Non-pigmented ciliary epithelial cell (primary cell): ENCODE measurements at places on chromosomes 7 and 10.
A peak's percentile ranks its signal among the peaks of the same experiment; 100 is the strongest.

- DNase-seq = no peak
These were observed at the start of gene DLX5 for GRCh38 chr7:97024209-97025129. DLX5 (minus strand) TSS chr7:97024831; CDS start chr7:97024623, 208 bp downstream.

GRCh38 chr7:47622946-47623640, 41.2 kb upstream of the TNS3 start:
- peak; percentile 82 for DNase-seq

DNA sequence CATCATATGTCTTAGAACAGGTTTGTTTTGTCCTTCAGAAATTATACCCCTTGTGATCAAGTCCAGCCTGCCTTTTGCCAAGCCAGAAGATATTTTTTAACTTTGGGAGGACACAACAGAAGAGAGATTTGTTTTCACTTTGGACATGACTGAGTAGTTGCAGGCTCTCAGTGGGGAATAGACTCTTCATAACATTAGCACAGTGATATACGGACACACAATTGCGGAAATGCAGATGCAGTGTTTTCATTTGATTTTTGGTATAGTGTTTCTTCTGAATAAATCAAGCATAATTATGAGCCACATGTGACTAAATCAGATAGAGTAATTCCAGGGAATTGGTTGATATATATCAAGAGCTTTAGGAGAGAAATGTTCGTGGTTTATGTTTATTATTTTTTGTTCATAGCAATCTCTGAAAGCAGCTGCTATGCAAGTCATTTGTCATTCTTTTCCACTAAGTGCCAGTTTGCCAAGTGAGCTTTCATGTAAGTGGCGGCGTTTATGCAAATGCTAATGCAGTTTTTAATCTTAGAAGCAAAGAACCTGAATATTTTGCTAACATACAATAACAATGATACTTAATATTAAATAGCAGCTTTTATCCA, 69.6 kb upstream of the HDAC9 start:
- no peak for DNase-seq

DNA sequence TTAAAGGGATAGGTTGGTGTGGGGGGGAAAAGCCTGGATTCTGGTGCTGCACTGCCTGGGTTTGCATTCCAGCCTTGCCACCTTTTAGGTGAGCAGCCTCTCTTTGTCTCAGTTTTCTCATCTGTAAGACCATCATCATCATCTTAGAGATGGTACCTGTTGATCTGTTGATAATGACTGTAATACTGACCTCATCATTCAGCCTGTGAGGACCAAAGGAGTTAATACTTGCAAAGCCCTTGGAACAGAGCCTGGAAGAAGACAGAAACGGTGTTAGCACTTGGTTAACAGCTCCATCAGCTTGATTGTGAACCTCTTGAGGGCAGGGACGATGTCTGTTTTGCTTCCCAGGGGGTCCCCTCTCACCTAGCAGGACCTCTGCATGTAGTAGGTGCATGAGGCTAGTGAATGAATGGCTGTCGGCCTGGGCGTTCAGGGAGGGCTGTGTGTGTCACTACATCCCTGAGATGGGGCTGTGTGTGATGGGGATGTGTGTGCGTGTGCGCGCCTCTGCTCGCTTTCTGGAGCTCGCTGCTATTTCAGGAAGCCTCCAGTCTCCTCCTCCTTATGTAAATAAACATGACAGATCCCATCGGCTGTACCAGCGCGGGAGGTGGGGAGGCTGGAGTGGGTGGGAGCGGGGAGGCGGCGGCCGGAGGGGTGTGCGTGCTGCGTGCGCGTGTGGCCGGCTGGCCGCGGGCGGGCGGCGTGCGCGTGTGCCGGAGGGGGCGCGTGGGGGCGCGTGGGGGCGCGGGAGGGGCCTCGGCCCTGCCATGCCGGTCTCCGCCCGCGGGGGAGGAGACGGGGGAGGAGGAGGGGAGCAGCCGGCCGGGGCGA, 61.2 kb downstream of the NEURL1 start:
- DNase-seq = no peak

- no peak for DNase-seq
These were observed 27.0 kb downstream of the CALML3 start for GRCh38 chr10:5551531-5552375.

GRCh38 chr7:31850066-31850465, 163.1 kb downstream of the PPP1R17 start:
- DNase-seq = no peak

DNA sequence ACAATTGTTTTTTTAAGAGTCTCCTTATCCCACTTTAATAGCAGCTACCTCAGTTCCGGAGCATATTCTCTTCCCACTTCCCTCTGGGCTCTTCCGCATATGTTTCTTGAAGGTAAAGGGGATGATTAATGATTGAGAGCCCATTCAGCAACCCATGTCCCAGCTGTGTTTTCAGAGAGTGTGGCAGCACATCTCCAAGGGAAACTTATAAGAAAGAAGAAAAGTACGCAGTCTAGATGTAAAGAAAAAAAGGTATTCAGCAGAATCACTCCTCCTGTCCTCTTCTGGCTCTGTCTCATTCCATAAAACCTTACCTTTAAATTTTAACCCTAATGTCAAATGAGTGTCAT, 9.7 kb upstream of the ANKRD7 start:
- no peak for DNase-seq

- DNase-seq = no peak
These were observed 12.6 kb downstream of the KLLN start for GRCh38 chr10:87850742-87851205.

DNA sequence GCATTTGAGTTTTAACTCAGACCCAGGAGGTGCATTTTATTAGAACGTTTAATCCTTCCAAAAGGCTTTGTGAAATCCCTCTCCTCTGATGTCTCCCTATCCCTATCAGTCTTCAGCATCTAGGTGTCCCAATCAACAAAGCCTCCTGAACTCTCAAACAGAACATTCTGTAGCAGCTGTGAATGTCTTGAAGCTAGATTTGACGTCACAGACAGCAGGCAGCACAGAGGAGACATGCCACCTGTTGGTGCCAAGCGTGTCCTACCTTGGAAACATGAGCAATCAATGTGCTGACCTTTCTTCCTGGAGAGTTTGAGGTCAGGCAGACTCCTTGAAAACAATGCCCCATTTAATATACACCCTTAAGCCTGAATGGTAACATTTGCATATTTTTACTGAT, 125.5 kb downstream of the RNLS start:
- DNase-seq = no peak

DNA sequence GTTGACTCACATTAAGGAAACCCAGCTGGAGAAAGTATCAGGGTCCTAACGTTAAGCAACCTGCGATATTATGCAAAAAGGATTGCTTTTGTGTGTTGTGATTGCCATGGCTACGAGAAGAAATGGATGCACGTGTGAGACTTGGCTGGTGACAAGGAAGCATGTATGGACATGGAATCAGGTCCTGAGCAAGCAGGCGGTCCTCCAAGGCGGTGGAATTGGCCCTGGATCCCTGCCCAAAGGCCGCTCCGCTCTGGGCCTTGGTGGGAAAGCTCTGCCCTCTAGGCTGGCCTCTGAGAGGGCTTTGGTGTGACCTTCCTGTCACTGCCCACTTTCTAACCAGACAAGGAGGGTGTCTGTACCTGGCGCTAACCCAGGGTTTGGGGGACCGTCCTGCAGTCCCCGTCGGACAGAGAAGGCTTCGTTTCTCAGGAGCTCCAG, 192.1 kb downstream of the EBF3 start:
- no peak for DNase-seq

- DNase-seq = no peak
These were observed 31.3 kb upstream of the ZNRF2 start for GRCh38 chr7:30252885-30253795.

DNA sequence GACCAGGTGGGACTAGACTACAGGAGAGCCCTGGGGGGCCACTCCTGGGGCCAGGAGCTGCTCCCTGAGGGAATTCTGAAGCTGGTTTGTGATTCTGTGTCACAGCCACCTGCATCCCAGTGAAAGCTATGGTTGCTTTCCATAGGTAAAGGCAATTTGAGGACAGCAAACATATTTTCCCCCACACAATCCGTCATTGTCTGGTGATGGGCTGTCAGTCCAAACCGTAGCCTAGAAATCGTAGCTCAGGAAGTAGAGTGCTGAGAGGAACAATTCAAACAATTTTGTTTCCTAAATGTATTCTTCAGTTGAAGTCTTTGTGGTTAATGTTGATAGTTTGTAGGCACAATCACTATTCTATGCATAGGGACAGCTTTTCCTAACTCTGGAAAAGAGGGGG, 106.0 kb upstream of the INSYN2A start:
- DNase-seq = no peak

GRCh38 chr7:130888468-130888867, 154.5 kb upstream of the KLF14 start:
- no peak for DNase-seq

DNA sequence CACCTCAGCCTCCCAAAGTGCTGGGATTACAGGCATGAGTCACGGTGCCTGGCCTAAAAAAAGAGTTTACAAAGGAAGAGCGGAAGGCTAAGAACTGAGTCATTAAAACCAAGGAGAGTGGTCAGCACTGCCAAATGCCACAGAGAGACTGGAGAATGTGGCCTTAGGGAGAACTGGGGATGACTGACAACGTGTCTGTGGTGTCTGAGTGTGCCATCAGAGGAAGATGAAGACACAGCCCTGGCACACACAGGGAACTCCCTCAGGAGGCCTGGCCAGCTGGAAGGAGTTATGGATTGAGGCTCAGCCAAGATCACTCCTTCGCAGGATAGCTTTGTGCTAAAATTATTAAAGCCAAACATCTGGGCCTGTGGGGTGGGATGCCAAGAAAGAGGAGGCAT, 3.9 kb upstream of the INA start:
- DNase-seq = peak; percentile 81

GRCh38 chr7:134690614-134691504, 44.2 kb downstream of the BPGM start:
- no peak for DNase-seq

DNA sequence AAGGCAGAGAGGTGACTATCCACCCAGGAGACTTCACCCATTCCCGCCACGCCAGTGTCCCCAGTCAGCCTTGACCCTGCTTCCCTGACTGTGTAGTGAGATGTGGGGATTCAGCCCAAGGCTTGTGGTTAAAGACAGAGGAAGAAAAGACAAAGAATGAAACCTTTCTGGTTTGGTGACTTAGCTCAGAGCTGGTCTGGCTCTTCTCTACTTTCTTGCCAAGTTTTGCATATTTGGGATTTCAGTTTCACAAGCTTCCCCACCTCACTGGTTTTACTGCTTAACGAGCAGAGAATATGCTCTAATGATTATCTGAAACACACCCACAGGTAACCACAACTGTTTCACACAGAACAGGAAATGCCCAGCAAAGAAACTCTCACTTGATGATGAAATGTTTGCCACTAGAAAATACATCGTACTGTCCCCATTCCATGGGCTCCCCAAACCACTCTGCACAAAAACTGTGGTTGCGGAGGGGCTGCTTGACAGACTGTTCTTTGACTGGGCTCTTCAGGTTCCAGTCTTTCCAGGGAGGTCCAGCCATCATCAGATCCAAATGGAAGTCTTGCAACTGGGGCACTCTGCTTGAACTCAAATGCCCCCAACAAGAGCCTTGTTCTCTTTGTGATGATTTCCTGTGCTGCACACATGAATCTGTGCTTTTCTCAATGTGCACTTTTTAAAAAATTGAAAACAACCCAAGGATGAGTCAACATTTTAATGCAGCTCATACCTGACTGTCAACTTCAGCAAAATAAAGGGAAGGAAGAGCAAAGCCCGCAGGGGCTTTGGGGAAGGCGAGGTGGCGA, 95.5 kb downstream of the CTBP2 start:
- DNase-seq = no peak

DNA sequence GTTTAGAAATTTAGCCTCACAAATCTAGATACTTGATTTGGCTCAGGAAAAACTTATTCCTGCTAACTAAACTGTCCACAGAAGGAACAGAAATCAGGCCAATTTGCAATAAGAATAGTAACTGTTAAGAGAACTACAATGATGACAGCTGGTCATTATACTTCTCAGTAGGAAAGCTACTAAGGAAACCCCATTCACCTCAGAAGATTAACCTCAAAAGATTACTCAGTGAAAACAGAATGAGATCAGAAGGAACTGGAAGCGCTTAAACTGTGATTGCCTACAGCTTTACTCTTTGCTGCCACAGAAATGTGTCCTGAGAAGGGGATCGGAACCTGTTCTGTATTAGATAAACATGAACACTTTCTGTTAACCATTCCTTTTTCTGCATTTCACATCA, 24.3 kb upstream of the DNAJB12 start:
- DNase-seq = no peak

DNA sequence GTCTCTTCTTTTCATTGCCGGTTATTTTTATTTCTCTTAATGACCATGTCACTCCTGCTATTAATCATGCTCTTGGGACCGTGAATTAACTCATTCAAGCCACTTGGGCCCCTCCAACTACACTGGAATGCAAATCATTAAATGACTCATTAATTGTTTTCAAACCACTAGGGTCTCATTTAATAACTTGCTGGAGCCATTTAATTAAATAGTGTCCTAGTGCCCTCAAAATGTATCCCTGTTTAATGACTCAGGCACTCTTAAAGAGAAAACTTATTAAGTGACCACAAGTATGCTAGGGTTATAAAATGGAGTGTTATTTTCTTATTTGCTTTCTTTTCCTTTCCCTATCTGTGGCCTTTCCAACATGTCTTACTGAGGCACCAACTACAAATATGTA, 73.0 kb downstream of the PLXDC2 start:
- no peak for DNase-seq

DNA sequence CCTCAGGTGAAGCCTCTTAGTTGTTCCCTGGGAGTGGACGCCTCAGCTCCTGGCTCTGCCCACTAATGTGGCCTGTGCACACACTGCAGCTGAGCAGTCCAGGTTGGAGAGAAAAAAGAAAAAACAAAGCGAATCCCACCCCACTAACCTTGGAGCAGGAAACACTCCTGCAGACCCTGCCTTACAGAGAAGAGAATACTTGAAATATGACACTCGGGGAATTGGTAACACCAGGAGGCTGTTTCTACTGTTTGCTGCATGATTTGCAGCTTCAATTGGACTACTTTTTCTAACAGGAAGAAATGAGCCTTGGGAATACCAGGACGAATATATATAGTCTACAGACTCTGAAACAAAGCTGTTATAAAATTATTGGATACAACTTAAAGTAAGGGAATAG, 22.2 kb downstream of the CDHR3 start:
- no peak for DNase-seq

DNA sequence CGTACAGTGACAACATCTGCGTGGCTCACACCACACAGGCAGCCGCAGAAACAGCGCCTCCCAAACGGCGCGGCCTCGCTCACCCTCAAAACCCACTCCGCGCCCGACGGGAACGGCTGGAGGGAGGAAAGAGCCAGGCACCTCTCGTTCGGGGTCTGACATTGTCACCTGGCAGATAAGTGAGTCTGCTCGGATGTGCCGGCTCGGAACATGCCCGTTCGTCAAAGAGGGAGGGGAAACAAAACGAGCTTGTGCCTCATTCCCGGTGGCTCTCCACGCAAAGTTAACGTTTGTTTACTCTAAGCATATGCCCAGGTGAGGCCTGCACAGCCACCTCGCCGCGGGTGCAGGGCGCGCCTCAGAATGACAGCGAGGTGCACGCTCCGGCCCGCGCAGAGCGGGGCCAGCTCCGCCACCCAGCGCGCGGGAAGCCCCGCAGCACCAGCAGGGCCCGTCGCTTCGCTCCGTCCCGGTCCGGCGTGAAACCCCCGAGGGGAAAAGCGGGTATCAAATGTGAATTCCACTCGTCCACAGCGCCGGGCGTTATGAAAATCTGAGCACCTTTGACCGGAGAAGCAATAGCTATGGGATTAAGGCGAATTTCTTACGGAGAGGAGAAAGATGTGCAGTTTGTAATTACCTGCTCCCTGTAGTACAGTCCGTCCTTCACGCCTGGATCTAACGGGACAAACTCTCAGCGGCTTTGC, 13.1 kb downstream of the CNPY1 start:
- no peak for DNase-seq
